Hair follicle dermal papilla cell (primary cell): ENCODE measurements at places on chromosomes 7 and 10. TPM values are rescaled to one million over a fixed set of nuclear protein-coding genes. Genes with fewer than 3 reads are reported as not detected.

Gene GNGT1
- not detected in 2 replicates for total RNA-seq

Gene MUC12
- under 0.01 TPM in 1 of 2 replicates, not detected in the other for total RNA-seq

Gene FAM241B
- not detected in 2 replicates for total RNA-seq

Gene VIPR2
- not detected in 2 replicates for total RNA-seq

Gene LIPM
- total RNA-seq: not detected in 2 replicates

Gene MTPN
- total RNA-seq: 124 and 125 TPM in 2 replicates

Gene HTR7
- 2.7 and 5.2 TPM in 2 replicates for total RNA-seq

Gene HTRA1
- 389 and 428 TPM in 2 replicates for total RNA-seq

Gene ZNF804B
- not detected in 2 replicates for total RNA-seq

Gene DKK1
- total RNA-seq: 5.5 and 11.9 TPM in 2 replicates

Gene CAMK2B
- not detected in 2 replicates for total RNA-seq

Gene PAX2
- total RNA-seq: not detected in 2 replicates

Gene CYP26A1
- not detected in 2 replicates for total RNA-seq

Gene IRF5
- 0.16 TPM in 1 of 2 replicates, not detected in the other for total RNA-seq

Gene OGDHL
- 0.16 and 1.5 TPM in 2 replicates for total RNA-seq

Gene TMEM139
- total RNA-seq: not detected in 2 replicates

Gene MLXIPL
- not detected in 2 replicates for total RNA-seq

Gene ZNF25
- 13.1 and 13.8 TPM in 2 replicates for total RNA-seq
